ENCODE measurements at places on chromosomes 5 and 9. TPM values are rescaled to one million over a fixed set of nuclear protein-coding genes. Genes with fewer than 3 reads are reported as not detected.

Gene SLC6A18
- total RNA-seq: not detected

- no peak overlapping the region for H3K4me3 ChIP-seq
- peaks cover 21% of the 10 kb centered on the region for H3K4me1 ChIP-seq
- no peak for DNase-seq
- peaks cover 6% of the 10 kb centered on the region for H3K36me3 ChIP-seq
- H3K27me3 ChIP-seq: no peaks in the 10 kb centered on the region
- H3K27ac ChIP-seq: no peak overlapping the region
Observed at GRCh38 chr9:85163415-85163814, 493.9 kb downstream of the NTRK2 start.

GRCh38 chr5:173835131-173835530, 53.0 kb upstream of the CPEB4 start:
- H3K4me1 ChIP-seq: peaks cover 23% of the 10 kb centered on the region
- no peak overlapping the region for H3K4me3 ChIP-seq
- no peak overlapping the region for H3K27ac ChIP-seq
- DNase-seq: no peak
- no peaks in the 10 kb centered on the region for H3K36me3 ChIP-seq
- no peaks in the 10 kb centered on the region for H3K27me3 ChIP-seq

GRCh38 chr9:73137286-73137899, 14.3 kb upstream of the ANXA1 start:
- H3K27me3 ChIP-seq: no peaks in the 10 kb centered on the region
- H3K27ac ChIP-seq: peak overlapping the region; percentile 88
